ENCODE measurements at places on chromosomes 7 and 10.

GRCh38 chr7:29249383-29249750 lies 54.8 kb downstream of the CHN2 start:
- DNase-seq: no peak

GRCh38 chr10:18542832-18543231 lies 108.6 kb downstream of the NSUN6 start:
- no peak for DNase-seq

- DNase-seq: no peak
Observed at GRCh38 chr10:1187855-1188557, 131.8 kb downstream of the WDR37 start.

DNA sequence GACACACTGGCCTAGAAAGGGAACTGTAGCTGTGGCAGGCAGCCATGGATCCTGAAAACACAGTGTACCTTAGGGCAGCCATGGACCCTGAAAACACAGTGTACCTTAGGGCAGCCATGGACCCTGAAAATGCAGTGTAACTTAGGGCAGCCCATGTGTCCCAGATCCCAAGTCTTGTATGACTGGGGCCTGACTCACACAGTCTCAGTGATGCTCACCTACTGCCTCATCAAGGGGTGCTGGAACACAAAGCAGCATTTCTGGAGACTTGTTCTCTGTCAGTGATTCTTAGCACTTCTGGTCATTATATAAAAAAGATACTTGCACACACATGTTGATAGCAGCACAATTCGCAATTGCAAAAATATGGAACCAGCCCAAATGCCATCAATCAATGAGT lies 70.2 kb upstream of the LAMB4 start:
- DNase-seq: no peak

DNA sequence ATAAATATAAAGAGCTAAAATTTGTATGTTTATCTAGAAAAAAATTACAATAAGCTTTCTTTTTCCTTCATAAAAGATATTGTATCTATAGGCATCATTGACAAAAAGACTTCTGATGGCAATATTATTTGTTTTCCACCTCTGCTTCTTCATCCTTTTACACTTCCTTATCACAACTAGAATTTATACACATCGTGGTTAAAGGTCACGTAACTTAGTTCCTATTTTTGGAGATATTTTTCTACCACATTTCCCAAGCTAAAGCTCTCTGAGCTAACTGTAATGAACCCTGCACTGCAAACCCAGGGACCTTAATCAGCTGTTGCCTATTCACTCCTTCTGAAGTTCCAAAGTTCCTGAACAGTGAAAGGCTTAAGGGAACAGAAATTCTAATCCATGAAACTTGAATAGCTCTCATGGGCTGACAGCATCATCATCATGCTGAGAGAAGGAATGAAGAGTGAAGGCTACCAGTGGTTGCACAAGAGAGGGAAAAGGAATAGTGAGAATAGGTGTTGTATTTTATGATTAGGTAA lies 106.1 kb upstream of the SLC13A1 start:
- DNase-seq: no peak

All from naive thymus-derived CD8-positive, alpha-beta T cell (primary cell).